RPMI8226 (cell line): ENCODE measurements at places on chromosomes 2 and 18.
A peak's percentile ranks its signal among the peaks of the same experiment; 100 is the strongest.

GRCh38 chr18:12033643-12034025 lies 52.3 kb downstream of the IMPA2 start:
- DNase-seq = no peak

GRCh38 chr2:126913329-126913728 lies 14.6 kb downstream of the TEX51 start:
- DNase-seq = no peak

- peak; percentile 77 for DNase-seq
These were observed 53.9 kb downstream of the KCTD18 start for GRCh38 chr2:200455958-200456421.

- DNase-seq = peak; percentile 56
These were observed 285.9 kb downstream of the RNF144A start for GRCh38 chr2:7203056-7203467.

- no peak for DNase-seq
These were observed 90.1 kb downstream of the TWIST2 start for GRCh38 chr2:238938003-238938400.

DNA sequence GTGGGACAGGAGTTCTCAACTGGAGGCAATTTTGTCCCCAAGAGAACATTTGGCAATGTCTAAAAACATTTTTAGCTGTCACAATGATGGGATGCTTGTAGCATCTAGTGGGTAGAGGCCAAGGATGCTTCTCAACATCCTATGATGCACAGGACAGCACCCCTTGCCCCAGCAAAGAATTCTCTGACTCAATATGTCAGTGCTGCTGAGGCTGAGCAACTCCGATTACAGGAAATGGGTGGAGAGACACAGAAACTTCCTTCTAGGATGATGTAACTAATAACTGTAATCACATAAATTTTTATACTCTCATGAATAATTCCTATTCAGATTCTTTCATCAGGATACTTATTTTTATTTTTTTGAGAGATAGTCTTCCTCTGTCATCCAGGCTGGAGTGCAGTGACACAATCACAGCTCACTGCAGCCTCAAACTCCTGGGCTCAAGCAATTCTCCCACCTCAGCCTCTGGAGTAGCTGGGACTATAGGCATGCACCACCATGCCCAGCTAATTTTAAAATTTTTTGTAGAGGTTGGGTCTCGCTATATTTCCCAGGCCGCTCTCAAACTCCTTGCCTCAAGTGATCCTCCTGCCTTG lies 120.3 kb upstream of the ACAA2 start:
- DNase-seq = no peak

DNA sequence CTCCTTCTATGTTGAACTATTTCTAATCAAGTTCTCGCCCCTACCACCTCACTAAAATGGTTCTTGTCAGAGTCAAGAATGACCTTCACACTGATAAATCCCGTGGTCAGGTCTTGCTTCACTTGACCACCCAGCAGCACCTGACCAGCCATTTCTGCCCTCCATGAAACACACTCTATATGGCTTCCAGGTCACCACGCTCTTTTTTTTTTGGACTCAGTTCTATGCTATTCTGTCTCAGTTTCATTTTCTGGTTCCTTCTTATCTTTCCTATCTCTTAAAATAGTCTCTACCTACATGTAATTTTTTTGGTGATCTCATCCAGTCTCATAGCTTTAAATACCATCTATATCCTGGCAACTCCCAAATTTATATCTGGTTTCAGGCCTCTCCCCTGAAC lies 11.4 kb downstream of the EIF2AK3 start:
- no peak for DNase-seq

DNA sequence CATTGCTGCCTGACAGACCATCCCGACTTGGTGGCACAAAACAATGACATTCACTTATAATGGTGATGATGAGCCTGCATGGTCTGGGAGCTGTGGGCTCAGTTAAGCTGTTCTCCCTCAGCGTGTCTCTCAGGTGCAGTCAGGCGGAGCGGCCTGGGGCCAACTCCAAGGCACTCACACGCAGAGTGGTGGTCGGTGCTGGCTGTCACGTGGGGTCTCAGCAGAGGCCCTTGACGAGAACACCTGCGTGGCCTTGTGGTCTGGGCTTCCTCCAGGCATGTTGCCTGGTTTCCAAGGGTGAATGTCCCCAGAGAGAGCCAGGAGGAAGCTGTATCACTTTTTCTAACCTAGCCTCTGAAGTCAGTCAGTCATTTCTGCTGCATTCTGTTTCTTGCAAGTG lies 29.8 kb downstream of the ARMC9 start:
- no peak for DNase-seq

- no peak for DNase-seq
These were observed 573 bp downstream of the IGFBP2 start for GRCh38 chr2:216633616-216634369.

GRCh38 chr18:48667276-48668254 lies 128.7 kb downstream of the CTIF start:
- DNase-seq = no peak

DNA sequence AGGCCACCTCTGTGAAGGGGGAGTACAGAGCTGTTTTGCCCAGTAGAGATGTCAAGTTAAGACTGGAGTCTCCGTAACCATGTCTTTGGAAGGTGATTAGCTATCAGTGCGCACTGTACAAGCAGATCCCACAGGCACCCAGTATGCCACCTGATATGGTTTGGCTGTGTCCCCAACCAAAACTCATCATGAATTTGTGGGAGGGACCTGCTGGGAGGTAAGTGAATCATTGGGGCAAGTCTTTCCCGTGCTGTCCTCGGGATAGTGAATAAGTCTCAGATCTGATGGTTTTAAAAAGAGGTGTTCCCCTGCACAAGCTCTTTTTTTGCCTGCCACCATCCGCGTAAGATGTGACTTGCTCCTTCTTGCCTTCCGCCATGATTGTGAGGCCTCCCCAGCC lies 90.2 kb downstream of the ACTR2 start:
- no peak for DNase-seq

GRCh38 chr2:112627060-112628040 lies 18.4 kb upstream of the SLC20A1 start:
- DNase-seq = no peak

DNA sequence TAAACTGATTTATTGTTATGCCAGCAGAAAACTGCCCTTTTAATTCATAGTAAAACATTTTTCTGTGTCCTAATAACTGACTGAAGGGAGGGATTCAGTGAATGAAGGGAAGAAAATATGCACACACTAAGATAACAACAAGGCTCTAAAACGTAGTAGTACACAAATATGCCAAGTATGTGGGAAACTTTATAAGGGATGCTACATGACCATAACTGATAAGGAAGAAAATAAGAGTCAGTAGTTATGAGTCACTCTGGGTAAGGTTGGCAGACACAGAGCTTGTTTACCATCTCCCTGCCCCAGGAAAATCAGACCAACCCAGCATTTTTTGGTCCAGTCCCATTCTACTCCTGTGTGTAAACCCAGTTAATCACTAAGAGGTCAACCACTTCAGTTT lies 124.2 kb downstream of the RPRM start:
- DNase-seq = no peak

DNA sequence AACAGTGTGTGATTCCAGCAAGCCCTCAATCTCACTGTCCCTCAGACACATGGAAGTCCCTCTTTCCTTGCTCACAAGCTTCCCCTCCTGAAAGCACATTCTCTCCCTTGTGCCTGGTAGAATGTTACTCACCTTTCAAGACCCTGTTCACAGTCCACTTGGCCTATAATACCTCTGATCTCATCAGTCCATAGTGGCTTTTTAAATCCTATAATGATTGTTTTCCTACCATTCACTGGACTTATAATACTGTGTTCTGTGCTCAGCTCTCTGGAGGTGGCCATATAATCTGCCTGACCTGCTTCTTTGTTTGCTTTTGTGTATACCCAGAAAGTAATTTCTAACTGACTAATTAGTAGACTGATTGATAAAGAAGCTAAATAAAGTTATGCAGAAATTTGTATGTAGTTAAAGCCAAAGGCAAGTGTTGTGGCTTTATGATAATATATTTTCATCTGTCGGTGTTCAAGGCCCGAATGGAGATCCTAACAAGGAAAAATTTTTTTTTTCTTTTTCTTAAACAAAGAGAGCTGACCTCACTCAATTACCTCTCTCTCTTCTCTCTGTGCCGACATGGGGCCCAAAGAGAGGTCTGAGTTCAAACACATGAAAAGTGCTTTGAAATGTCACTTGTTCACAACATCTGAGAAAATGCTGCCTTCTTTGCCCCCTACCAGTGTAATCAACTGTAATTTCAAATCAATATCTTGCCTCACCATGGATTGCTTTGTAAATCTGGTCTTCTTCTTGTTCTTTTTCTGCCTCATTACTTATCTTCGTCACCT lies 1033.0 kb upstream of the PIK3C3 start:
- DNase-seq = no peak

DNA sequence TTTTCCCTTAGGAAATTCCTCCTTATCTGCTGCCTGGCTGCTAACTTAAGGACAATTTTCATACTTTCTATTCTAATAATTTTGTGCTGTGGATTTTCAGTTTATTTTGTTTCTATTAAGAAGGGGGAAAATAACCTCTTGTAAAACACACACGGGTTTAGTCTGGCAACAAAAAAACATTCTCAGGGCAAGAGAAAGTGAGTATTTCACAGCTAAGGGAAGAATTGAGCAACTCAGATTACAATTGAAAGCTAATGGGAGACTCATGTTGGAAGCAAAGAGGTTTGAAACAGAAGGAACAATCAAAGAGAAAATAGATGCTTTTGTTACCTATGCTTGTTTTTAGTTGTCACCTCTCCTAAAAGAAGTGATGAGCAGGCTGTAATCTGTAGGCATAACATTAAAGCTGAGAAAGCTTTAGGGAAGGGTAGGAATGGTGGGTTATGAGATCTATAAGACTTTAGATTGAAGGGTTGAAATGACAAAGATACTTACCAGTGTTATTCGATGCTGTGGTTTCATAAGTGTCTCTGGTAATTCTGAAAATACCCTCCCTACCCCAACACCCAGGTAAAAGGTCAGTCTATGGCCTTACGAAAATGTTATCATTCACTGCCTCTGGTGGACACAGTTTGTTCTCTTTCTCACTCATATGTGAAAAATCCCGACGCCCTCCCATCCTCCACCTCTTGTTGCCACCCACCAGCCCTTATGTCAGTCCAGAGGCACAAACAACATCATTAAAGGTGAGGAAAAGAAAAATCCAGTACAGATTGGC lies 510.9 kb downstream of the TXNL1 start:
- DNase-seq = no peak

DNA sequence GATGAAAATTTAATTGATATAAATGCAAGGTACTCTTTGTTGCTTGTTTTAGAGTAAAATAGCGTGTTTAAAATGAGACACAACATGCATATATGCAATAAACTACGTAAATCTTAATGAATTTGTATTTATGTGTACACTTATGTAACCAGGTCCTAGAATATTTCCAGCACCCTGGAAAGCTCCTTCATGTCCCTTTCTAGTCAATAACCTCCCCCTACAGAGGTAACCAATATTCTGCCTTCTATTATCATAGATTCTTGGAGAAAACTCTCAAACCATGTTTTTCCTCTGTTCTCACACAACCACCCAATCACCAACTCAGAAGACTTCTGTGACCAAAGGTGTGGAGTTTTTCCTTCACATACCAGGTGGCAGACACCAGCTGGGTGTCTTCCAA lies 79.6 kb upstream of the THUMPD2 start:
- DNase-seq = no peak

DNA sequence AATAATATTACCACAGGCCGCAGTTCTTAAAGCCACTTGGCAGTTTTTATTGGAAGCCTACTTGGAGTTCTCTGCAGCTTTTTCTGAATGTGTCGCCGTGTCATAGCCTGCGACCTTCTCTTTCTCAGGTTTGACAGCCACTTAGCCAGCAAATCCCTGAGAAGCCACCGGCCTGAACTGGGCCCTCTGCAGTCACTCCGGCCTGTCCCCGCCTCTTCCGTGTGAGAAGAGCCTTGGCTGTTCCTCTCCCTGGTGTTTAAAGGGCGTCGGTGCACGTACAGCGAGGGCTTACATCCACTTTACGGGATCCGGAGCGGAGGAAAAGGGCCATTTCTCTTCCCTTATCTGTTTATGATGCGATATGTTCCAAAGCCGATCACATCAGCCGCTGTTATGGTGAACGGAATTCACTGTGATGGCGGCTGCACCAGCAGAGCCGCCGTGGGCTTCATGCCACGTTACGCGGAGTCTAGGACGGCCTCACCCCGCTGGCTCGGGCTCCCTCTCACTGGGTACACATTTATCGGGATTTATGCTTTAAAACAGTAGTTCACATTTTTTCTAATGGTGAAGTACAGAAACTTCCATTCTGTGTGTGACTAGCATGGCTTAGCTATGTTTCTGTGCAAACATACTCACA lies 66.8 kb downstream of the GBX2 start:
- DNase-seq = no peak

GRCh38 chr2:36403675-36404230 lies 48.2 kb downstream of the CRIM1 start:
- no peak for DNase-seq

DNA sequence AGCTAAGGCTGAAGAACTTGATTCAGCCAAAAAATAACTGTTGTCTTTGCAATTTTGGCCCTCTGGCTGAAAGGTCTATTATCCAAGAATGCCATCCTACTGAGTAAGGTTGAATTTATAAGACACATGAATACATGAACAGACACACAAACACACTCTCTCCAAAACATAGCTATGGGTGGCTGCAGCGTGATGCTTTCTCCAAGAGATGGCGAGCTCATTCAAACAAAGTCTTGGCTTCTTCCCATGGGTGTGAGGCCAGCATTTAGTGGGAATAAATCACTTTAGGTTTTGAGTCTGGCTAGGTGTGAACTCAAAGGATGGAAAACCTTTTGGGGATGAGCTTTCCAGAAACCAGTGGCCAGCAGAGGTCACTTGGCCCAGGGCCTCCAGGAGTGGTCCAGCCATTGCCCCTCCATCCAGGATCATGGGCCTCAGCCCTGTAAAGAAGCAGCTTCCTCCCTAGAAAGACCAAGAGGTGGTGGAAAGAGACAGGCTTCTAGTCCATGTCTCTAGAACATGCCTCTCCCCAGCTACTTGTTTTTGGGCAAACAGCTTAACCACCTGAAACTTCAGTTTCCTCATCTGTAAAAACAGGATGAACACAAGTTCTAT lies 11.0 kb upstream of the OSR1 start:
- no peak for DNase-seq

GRCh38 chr2:16470936-16471490 lies 194.6 kb downstream of the CYRIA start:
- DNase-seq = no peak

DNA sequence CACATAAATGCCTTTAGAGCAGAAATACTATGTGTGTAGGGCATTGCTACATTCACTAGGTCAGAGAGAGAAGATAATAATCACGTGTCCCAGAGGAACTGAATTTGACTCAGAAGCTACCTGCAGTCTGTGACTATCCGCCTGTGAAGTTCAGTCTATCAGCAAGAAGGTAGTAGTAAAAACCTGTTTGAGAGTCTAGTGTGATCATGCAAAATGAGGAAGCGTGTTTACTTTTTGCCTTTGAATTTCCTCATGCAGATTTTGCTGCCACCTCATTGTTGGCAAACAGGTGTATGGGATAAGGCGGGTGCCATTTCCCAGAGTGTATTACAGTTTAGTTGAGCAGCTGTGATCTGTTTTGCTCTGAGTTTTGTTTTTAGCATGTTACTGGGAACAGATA lies 403.9 kb upstream of the FANCL start:
- no peak for DNase-seq

- no peak for DNase-seq
These were observed 193.2 kb downstream of the BCL2 start for GRCh38 chr18:63126134-63127069.
